ENCODE measurements at places on chromosomes 4 and X. TPM values are rescaled to one million over a fixed set of nuclear protein-coding genes. Genes with fewer than 3 reads are reported as not detected.

Gene KLHL4
- 0.21 TPM for total RNA-seq

Gene MAD2L1
- 2.3 TPM for total RNA-seq

Gene CAPN6
- 0.24 TPM for total RNA-seq

Gene BMP3
- total RNA-seq: under 0.01 TPM

Gene TNMD
- total RNA-seq: not detected

Gene SSX2B
- not detected for total RNA-seq

Gene FAM184B
- not detected for total RNA-seq

Gene GUCY1A1
- 0.64 TPM for total RNA-seq

Gene TRO
- not detected for total RNA-seq

Gene RAB9B
- not detected for total RNA-seq

Gene LAS1L
- 28.7 TPM for total RNA-seq

Gene CYLC1
- total RNA-seq: not detected

Gene NAT8L
- total RNA-seq: not detected

All from tracheal epithelial cell (primary cell).